ENCODE measurements at places on chromosomes 4 and X.

DNA sequence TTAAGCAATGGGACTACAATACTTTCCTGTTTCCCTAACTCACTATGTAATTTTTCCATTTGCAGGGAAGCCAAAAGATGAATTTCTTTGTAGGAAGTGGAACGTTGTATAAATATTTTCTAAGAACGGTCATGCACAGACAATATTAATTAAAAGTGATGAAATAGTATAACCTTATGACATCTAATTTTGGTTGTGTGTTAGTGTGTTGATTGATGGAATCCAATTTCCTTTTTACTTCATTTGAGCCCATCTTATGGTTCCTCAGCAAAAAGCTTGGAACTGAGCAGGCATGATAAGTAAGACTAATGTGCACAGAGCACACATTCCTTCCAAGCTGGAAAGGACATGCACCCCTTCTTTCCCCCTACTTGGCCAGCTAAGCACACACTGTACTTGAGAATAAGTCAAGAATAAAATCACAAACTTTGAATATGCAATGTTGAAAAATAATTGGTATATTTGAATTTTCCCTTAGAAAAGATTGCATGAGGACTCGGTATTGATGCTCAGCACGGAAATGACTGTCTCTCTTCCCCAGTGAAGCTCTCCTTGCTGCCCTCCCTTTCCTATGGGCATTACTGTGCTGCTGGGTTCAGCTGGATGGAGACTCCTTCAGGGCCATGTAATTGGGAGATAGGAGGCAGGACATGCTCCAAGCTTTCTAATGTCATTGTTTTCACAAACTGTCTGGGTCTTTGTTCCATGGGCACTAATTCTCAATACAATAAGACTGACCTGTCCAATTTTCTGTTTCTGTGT lies 19.2 kb upstream of the PDLIM3 start:
- DNase-seq: no peak

DNA sequence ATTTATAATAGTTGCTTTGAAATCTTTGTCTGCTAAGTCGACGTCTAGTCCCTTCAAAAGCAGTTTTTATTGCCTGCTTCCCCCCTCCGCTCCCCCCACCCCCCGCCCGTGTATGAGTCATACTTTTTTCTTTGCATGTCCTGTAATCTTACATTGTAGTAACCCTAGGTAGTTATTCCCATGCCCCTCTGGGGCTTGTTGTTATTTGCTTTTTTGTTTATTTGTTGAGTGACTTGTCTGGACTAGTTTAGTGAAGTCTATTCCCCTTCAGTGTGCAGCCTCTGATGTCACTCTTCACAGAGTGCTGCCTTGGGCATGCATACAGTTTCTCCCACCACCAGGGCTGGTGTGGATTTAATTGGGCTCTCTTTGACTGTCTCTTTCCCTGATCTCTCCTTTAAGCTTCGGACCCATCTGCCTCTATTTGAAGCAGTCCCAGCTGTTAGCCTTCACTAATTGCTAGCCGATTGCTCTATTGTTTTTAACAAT lies 86.2 kb downstream of the PPEF1 start:
- DNase-seq: no peak

- no peak for DNase-seq
These were observed 207.0 kb downstream of the ASMT start for GRCh38 chrX:1821846-1822245.

DNA sequence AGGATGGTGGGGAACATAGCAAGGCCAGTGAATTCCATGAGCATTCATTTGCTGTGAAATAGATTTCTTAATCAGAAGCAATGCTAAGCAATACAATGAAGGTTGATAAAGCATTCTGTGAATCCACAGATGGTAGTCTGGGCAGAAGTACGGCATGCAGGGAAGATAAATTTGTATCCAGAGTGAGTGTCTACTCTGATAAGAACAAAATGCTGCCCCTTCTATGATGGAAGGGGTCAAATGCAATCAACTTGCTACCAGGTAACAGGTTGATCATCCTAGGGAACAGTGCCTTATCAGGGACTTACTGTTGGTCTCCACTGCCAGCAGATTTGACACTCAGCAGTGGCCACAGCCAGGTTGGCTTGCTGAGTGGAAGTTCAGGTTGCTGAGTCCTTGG lies 189.4 kb downstream of the MAB21L2 start:
- no peak for DNase-seq

DNA sequence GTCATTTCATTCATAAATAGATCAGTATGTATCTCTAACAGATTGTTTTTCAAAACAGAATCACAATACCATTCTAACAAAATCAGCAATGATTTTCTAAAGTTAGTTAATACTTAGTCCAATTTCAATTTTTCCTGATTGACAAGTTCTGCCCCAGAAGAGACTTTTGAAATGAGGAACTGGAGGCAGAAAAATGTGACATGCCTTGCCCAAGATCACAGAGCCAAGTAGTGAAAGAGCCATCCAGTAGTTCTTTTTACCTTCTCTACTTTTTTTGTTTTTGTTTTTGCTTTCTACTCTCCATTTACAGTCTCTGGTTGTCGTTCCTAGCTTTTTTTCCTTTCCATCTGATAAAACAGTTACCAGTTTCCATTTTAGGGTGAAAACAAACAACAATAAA lies 129.3 kb upstream of the TMEM164 start:
- DNase-seq: no peak

Measured in lower lobe of right lung (tissue), 2 donors.